ENCODE measurements at places on chromosomes 3 and 15.

DNA sequence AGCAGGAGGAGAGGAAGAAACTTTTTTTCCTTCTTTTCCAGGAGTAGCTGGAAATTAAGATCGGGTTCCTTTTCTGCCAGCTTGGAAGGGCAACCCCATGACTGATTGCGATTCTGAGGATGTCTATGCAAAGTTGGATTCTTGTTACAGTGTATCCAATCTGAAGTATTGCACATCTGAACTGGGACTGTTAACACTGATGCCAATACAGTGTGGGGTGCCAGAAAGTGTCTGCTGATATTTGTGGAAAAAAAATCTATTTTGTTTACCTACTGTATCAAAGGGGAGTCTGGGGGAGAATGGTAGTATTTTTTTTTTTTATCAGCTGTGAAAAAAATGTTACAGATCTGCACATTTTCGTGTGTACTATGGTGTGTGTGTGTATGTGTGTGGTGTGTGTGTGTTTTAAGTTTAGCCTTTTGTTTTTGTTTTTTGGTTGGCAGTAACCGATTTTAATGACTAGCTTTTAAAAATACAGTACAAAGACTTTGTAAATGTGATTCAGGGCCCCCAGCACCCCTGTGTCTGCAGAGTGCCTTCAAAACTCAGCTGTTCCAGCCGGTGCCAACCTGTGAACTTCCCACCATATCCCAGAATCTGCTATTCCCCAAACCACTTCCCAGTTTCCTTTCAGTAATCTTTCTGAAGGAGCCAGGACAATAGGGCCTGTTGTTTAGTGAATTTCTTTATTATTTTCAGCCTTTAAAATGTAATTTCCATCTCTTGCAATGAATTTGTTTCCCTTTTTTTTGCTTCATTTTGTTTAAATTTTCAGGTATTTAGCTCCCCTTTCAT, 1.9 kb downstream of the RAP2B start:
- no peak for DNase-seq

DNA sequence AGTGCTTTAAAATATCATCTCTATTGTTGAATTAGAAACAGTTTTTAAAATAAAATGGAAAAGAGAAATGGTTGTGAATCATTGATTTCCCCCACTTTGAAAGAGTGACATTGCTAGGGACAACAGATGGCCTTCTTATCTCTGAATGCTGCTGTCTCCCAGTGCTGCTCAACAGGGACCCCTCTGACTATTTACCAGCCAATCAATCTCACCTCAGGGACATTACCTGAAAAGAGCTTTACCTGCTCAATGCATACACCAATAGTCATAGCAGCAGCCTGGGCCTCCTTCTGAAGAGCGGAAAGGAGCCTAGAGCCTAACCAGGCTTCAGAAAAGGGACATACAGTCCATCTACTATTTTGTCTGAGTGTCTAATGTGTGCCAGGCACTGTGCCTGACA, 162.8 kb downstream of the CGGBP1 start:
- DNase-seq, result peak; percentile 63

GRCh38 chr15:33852570-33852969, 115.7 kb upstream of the CHRM5 start:
- DNase-seq, result no peak

DNA sequence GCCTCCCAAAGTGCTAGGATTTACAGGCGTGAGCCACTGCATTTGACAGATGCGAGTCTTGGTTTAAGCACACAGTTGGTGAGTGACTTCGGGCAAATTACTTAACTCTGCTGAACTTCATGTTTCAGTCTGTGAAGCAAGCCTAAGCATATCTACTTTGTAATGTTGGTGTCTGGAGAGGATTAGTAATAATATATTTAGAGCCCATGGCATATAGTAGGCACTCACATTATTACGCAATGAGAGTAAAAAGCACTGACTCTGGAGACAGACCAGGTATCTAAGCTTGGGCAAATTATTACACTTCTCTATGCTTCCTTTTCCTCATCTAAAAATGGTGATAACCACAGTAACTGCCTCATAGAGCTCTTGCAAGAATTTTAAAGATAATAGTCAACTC, 208.7 kb upstream of the P2RY1 start:
- DNase-seq, result no peak

DNA sequence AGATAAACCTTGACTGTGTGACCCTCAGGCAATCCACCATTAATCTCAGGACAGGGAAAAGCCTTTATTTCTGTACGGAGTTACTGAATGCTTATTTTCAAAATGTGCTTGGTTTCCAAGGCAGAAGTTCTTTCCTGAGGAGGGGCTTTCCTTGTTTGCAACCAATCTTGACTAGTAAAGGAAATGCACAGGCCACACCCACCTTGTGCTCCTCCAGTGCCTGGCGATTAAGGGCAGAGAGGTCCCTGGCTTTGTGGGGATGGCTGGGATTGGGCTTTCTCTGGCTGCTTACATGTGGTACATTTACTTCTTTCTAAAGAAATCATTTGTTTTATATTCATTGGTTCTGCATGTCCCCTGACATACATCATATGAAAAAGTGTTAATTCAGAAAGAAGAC, 47.8 kb downstream of the ZNF621 start:
- DNase-seq, result no peak
